Left cardiac atrium (tissue), 4 donors: ENCODE measurements at places on chromosomes 16 and 17. TPM values are rescaled to one million over a fixed set of nuclear protein-coding genes. Genes with fewer than 3 reads are reported as not detected.

Gene PMFBP1
- 0.42 TPM for total RNA-seq

Gene DHODH
- 44.3 TPM for total RNA-seq

Gene CA5A
- not detected for total RNA-seq

Gene WNT3
- total RNA-seq = 1.1 TPM

Gene GDPD3
- total RNA-seq = 2.6 TPM

DNA sequence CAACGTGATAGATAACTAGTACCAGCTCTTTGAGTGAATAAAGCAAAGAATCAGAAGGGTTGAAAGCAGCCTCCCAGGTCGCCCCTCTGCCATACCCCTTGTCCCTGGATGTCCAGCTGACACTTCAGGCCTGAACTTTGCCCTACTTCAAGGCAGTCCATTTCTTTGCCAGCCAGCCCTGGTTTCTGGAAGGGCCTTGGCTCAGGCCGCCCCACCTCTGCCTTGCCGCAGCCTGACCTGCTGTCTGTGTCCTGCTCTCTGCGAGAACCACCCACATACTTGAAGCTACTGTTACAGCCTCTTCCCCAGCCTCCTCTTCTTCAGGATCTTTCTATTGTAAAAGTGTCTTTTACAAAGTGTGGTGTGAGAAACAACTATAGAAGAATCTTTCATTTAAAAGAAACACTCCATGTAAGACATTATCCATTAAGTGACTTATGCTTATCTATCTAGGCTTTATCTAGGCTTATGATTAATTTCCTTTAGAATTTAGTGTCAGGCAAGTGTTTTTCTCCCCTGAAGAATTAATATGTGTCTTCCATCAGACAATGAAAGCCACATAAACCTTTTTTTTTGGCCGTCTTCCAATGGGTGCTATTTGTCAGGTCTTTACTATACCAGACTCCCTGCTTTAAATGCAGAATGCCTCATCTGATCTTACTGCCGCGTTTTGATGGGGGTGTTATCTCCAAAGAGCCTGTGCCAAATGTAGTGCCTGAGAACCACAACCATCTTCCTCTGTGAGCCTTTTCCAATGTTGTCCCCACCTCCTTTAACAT lies 133.9 kb downstream of the SOCS1 start:
- DNase-seq = no peak

DNA sequence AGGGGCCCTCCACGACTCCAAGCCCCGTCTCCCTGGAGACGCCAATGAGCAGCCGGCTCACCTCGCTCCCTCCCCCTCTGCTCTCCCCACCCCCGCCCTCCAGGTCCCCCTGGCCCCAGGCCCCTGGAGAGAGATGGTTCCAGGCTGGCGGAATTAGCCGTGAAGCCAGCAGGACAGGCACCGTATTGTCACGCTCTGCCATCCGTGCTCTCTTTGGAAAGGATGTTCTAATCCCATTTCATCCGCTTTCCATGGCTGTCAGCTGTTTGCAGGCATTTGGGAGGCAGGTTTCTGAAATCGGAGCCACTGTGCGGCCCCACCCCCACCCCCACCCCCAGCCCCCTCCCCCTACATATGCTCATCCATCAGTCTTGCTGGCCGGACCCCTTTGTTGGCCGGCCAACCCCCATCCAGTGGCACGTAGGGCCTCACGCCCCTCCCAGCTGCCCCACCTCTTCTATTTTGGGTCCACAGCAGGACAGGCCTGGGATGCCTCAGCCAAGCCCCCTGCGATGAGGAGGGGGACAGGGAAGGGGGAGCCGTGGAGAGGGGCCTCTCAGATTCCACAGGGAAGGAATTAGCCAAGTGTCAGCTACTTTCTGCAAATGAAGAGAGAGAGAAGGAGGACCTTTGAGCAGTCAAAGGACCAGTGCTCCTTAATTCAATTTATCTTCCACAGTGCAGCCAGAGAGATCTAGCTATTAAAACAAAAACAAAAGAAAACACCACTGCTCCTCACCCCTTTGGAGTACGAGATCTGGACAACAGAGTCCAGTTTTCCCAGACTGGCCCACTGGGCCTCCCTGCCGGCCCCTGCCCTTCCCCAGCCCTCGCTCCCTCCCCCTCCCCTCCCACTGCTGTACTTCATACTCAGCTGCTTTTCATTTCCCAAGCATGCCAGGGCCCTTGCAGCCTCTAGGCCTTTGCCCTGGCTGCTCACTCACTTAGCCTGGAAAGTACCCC lies 30.7 kb downstream of the SDK2 start:
- DNase-seq = no peak

- peak; percentile 82 for DNase-seq
Measured at GRCh38 chr17:7716901-7717755, at the start of gene DNAH2. TSS of gene DNAH2 (plus strand) at chr17:7717744. CDS start at chr17:7719735, 1,991 bp downstream.

DNA sequence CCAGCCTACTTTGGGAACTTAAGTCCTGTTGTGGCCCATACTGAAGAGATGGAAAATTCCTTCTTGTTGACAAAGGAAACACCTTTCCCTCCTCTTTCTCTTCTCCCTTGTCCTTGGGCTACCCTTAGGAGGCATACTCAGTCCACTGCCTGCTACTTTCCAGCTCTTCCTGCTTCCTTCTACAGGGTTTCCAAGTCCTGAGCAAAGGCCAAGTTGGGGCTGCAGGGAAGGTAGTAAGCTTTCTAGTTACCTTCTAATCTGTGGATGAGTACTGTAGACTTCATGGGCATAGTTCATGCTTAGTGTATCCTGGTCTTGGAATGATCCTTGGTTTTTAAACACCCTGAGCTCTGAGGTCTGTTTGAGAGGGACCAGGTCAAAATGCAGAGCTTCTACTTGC lies 299.2 kb upstream of the MAF start:
- DNase-seq = no peak

- no peak for DNase-seq
Measured at GRCh38 chr17:75652934-75653549, 13.9 kb downstream of the RECQL5 start.
